Osteocyte (in vitro differentiated cells): ENCODE measurements at places on chromosomes 1 and 21. TPM values are rescaled to one million over a fixed set of nuclear protein-coding genes. Genes with fewer than 3 reads are reported as not detected.

Gene SLC37A1
- total RNA-seq: 13.2 and 13.5 TPM in 2 replicates

Gene NDUFS2
- total RNA-seq: 82.0 and 82.5 TPM in 2 replicates

Gene CHI3L2
- not detected in 2 replicates for total RNA-seq

Gene CELF3
- not detected in 2 replicates for total RNA-seq

Gene EDARADD
- 0.34 and 0.59 TPM in 2 replicates for total RNA-seq

Gene OR6K3
- total RNA-seq: not detected in 2 replicates

Gene TSACC
- not detected in 2 replicates for total RNA-seq

Gene AADACL3
- not detected in 2 replicates for total RNA-seq

Gene SPRR2G
- total RNA-seq: not detected in 2 replicates

Gene LRRC8B
- 2.3 and 4.1 TPM in 2 replicates for total RNA-seq

Gene CFHR5
- not detected in 2 replicates for total RNA-seq

Gene HUNK
- 0.83 and 1.8 TPM in 2 replicates for total RNA-seq

Gene ERICH3
- not detected in 2 replicates for total RNA-seq

Gene OR2L8
- total RNA-seq: not detected in 2 replicates

Gene S100A3
- 5.7 and 7.5 TPM in 2 replicates for total RNA-seq

Gene MYBPH
- total RNA-seq: not detected in 2 replicates

Gene LINGO4
- not detected in 2 replicates for total RNA-seq

Gene SSR2
- 283 and 284 TPM in 2 replicates for total RNA-seq

Gene SIKE1
- 57.2 and 60.4 TPM in 2 replicates for total RNA-seq

Gene HCRTR1
- 0.50 and 0.73 TPM in 2 replicates for total RNA-seq

Gene UBASH3A
- total RNA-seq: not detected in 2 replicates

Gene PADI1
- total RNA-seq: 1.2 and 1.7 TPM in 2 replicates

Gene PADI4
- total RNA-seq: 0.50 TPM in 1 of 2 replicates, not detected in the other

Gene OR2T11
- total RNA-seq: not detected in 2 replicates

Gene LEPROT
- 158 and 171 TPM in 2 replicates for total RNA-seq

Gene C1orf216
- 18.8 TPM in 2 replicates for total RNA-seq

Gene RNF186
- total RNA-seq: not detected in 2 replicates

Gene AIRE
- total RNA-seq: not detected in 2 replicates

Gene OR10R2
- not detected in 2 replicates for total RNA-seq

Gene COL11A1
- 592 and 632 TPM in 2 replicates for total RNA-seq

Gene PADI2
- 111 TPM in 2 replicates for total RNA-seq

Gene CFAP45
- 0.52 and 0.83 TPM in 2 replicates for total RNA-seq

Gene SPRR5
- total RNA-seq: not detected in 2 replicates

Gene SLC30A7
- total RNA-seq: 38.3 and 39.3 TPM in 2 replicates

Gene KLHDC9
- 3.6 and 3.7 TPM in 2 replicates for total RNA-seq

Gene RPE65
- not detected in 2 replicates for total RNA-seq

Gene OR2L5
- not detected in 2 replicates for total RNA-seq

Gene ZNF648
- total RNA-seq: not detected in 2 replicates

Gene TMEM50A
- 142 and 147 TPM in 2 replicates for total RNA-seq

Gene OR2M3
- total RNA-seq: not detected in 2 replicates

Gene MYBPHL
- not detected in 2 replicates for total RNA-seq

Gene OR2W3
- 0.52 and 0.75 TPM in 2 replicates for total RNA-seq

Gene HCN3
- 3.7 and 4.1 TPM in 2 replicates for total RNA-seq

Gene SAMSN1
- not detected in 2 replicates for total RNA-seq
